ENCODE measurements at places on chromosomes 13 and 19. TPM values are rescaled to one million over a fixed set of nuclear protein-coding genes. Genes with fewer than 3 reads are reported as not detected.

GRCh38 chr13:74288361-74288911 is 154.2 kb upstream of the KLF12 start:
- peak; percentile 25 for DNase-seq

GRCh38 chr19:13104360-13104847 is 1.7 kb upstream of the LYL1 start:
- peak; percentile 84 for DNase-seq

- no peak for DNase-seq
Measured at GRCh38 chr13:23515116-23515515, 55.1 kb upstream of the TNFRSF19 start.

GRCh38 chr13:112756967-112757758 is 67.3 kb downstream of the ATP11A start:
- DNase-seq = no peak

- DNase-seq = peak; percentile 66
Measured at GRCh38 chr13:29594303-29594709, 1.2 kb downstream of the SLC7A1 start.

- no peak for DNase-seq
Measured at GRCh38 chr13:111534751-111535522, 214.5 kb downstream of the TEX29 start.

DNA sequence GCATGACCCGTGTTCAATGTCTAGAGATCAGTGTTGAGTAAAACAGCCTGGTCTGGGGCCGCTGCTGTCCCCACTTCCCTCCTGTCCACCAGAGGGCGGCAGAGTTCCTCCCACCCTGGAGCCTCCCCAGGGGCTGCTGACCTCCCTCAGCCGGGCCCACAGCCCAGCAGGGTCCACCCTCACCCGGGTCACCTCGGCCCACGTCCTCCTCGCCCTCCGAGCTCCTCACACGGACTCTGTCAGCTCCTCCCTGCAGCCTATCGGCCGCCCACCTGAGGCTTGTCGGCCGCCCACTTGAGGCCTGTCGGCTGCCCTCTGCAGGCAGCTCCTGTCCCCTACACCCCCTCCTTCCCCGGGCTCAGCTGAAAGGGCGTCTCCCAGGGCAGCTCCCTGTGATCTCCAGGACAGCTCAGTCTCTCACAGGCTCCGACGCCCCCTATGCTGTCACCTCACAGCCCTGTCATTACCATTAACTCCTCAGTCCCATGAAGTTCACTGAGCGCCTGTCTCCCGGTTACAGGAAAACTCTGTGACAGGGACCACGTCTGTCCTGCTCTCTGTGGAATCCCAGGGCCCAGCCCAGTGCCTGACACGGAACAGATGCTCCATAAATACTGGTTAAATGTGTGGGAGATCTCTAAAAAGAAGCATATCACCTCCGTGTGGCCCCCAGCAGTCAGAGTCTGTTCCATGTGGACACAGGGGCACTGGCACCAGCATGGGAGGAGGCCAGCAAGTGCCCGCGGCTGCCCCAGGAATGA is 1.5 kb upstream of the CEACAM5 start:
- peak; percentile 84 for DNase-seq

- DNase-seq = no peak
Measured at GRCh38 chr19:10946958-10947657, 13.7 kb upstream of the SMARCA4 start.

GRCh38 chr19:10686661-10687517 is 14.3 kb upstream of the QTRT1 start:
- no peak for DNase-seq

DNA sequence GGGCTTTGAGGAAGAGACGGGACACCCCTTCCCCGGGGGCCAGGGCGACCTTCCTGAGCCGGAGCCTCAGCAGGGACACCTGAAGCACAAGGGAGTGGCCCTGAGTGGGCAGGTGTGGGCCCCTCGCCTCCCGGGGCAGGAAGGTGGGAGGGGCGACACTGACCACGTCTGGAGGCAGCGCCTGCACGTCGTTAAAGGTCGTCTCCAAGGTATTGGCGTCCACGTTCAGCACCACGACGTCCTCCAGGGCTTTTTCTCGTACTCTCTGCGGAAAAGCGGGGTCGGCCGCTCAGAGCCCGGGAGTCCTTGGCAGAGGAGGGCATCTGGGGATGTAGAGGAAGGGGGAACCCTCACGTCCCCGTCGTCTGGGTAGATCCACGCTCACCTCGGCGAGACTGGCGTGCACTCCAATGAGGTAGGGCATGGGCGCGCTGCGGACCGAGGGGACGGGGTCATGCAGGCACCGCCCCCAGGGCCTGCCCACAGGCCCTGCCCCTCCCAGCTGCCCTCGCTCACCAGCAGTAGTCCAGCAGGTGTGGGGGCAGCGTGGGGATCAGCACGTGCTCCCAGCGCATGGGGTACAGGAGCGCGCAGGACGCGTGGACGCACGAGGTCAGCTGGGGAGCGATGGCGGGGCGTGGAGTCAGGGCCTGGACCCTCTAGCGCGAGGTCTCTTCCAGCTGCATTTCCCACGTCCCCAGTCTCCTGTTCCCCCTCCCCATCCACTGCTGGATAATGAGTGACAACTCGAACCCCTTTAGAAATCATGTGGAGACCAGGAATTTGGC is 6.1 kb downstream of the DENND1C start:
- DNase-seq = no peak

DNA sequence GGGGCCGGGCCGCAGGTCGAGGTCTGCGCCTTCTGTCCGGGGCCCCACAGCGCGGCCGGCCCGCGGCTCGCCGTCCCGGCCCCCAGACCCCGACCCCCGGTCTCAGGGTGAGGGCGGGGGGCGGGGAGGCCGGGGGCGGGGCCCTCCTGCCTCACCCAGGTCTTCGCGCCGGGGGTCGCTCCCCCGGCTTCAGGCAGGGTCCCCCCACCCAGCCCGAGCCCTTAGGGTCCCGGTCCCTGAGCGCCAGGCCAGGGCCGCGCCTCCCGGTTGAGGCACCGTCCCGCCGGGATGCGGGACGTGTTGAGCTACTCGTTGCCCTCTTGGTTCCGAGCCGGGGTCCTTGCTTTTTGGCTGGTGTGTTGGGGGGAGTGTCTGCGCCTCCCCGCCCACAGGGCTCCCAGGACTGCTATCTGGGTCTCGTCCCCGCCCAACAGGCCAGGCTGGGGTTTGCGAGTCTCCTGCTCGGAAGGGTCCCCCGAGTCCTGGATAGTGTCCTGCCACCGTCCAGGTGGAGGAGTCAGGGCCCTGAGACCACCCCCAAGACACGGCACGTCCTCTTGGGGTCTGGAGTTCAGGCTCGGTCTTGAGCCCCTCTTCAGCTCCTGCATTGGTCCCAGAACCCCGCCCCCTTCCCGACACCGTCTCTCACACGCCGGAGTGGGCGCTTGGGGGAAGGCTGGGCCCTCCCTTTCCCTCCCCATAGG is 452 bp downstream of the PIAS4 start:
- DNase-seq = peak; percentile 58

GRCh38 chr13:19062801-19063200 is 118.8 kb downstream of the TUBA3C start:
- DNase-seq = no peak

DNA sequence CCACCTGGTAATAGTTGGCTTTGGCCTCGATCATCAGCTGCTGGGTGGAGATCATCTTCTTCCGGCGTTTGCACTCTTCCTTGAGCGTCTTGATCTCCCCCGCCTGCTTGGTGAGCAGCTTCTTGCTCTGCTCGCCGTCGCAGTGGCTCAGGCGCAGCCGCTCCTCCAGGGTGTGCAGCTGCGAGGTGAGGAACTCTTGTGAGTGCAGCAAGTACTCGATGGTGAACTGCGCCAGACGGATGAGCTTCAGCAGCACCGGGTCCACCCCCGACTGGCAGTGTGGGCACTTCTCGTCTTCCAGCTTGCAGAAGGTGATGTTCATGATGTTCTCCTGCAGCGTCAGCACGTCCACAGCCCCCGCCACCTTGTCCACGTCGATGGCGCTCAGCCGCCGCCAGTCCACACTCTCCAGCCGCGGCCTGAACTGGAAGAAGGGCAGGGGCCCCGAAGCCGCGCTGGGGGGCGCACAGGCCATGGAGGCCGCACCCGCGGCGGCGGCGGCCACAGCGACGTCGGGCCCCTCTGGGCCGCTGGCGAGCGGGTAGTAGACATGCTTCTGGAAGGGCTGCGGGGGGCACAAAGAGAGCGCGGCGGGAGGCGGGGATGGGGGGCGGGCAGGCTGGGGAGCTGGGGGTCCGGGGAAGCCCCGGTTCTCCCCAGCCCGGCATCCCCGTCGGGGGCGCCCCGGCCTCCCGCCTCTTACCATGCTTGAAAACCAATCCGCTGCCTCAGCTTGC is 3.0 kb downstream of the DZIP1 start:
- no peak for DNase-seq

DNA sequence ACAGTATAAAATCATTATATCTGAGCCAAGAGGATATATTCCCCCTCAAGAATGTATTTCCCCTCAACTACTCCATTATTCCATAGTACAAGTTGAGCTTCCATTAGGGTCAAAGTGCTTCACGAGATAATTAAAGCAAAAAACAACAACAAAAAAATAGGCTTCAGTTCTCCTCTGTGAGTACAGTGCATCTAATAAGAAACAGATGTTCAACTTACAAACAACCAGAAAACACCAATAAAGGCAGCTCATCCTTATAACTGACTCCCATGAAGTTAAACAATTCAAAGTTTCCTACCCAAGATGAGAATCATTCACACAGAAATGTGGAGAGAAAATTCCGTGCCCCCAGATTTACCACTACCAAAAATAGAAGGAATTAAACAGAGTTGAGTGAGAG is 854.4 kb downstream of the PCDH9 start:
- DNase-seq = no peak

GRCh38 chr19:41707871-41708371 is 505 bp upstream of the CEACAM5 start:
- DNase-seq = no peak

DNA sequence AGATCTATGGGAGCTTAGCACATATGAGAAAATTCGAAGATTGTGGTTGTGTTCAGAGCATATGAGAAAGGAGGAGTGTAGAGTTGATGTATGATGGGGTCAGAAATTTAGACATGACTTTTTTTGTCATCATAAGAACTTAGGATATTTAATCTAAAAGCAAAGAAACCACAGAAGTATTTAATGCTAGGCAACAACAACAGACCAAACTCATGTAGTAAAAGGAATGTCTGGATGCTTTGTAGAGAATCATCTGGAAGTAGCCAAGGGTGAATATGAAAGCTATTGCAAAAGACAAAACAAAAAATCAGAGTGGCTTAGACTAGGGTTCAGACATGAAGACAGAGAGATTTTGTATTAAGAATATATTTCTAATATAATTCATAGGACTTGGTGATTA is 190.3 kb downstream of the SLITRK1 start:
- DNase-seq = no peak

DNA sequence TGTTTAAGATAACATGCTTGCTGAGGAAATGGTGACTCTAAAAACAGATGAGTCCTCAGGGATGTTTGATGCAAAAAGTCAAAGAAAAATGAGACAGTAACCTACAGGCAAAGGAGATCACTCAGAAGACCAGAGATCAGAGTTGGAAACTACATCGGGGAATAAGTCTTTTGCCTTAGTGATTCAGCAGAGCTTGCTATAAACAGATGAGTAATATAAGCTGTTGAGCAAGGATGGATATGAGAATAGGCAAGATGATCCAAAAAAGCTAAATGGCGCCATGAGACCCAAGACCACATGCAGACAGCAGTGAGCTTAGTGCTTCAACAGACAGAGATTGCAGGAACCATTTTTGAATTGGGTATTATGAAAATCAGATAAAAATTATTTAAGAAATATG is 168.6 kb downstream of the POSTN start:
- no peak for DNase-seq

- DNase-seq = no peak
Measured at GRCh38 chr13:37667702-37668101, 69.1 kb upstream of the POSTN start.

GRCh38 chr13:32986552-32986951 is 29.7 kb upstream of the KL start:
- DNase-seq = no peak

- DNase-seq = no peak
Measured at GRCh38 chr19:903266-903797, 9.7 kb downstream of the R3HDM4 start.

- no peak for DNase-seq
Measured at GRCh38 chr19:41720103-41720502, 11.7 kb downstream of the CEACAM5 start.

DNA sequence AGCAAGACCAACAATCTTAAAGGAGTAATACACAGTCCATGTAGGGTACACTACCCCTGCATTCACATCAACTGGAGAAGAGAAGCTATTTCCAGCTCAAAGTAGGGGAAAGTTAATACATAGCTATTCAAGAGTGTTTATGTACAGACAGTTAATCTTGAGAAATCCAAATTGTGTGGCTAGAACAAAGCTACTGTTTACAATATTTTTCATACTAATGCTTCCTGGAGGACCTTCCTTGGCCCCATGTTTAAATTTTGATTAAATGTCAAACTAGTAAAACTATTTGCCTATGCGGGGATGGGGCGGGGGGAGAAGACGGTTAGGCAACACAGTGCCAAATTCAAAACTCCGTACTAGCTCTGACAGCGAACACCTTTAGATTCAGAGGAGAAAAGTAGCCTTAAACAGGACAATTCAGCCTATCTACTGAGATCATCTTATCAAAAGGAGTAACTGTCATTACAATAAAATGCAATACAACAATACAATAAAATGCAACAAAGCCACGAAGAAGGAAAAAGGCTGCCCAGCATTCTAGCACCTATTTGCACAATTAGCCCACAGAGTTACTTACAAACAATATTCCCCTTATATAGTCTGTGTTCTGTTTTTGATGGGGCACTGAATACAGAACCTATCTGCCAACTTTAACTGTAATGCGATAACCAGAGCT is 29.1 kb downstream of the BRD4 start:
- DNase-seq = no peak

DNA sequence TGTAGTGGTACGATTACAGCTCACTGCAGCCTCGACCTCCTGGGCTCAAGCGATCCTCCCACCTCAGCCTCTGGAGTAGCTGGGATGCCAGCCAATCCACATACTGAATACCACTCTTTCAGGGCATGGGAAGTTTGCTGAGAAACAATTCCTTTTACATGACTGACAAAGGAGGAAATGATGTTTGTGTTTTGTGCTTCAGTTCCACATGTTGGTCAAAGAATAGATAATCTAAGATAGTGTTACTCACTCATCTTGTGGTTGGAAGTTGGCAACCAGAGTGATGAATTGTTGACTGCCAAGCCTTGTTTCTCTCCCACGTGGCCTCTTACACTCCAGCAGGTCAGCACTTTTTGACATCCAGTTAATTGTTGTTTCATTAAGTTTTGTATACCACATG is 7.6 kb downstream of the MBD3L2B start:
- DNase-seq = peak; percentile 39

The ZBTB32 gene
- 232 TPM for total RNA-seq

The MATK gene
- total RNA-seq = 24.3 TPM

The DAND5 gene
- total RNA-seq = 0.25 TPM

The TMTC4 gene
- total RNA-seq = 13.5 TPM

The AMH gene
- total RNA-seq = 1.9 TPM

The ZNF546 gene
- total RNA-seq = 6.3 TPM

The C13orf42 gene
- total RNA-seq = not detected

The BEST2 gene
- total RNA-seq = not detected

The ANKRD24 gene
- total RNA-seq = 1.1 TPM
